ENCODE measurements at places on chromosomes 6 and 20. TPM values are rescaled to one million over a fixed set of nuclear protein-coding genes. Genes with fewer than 3 reads are reported as not detected.

SLC22A7 gene
- not detected for total RNA-seq

NHLRC1 gene
- 0.18 TPM for total RNA-seq

CCDC170 gene
- not detected for total RNA-seq

PTCRA gene
- not detected for total RNA-seq

LBP gene
- not detected for total RNA-seq

BTN1A1 gene
- total RNA-seq, result not detected

TEAD3 gene
- 0.23 TPM for total RNA-seq

AIF1 gene
- 70.2 TPM for total RNA-seq

HSPA12B gene
- not detected for total RNA-seq

BPI gene
- not detected for total RNA-seq

Data from T-helper 2 cell treated with Interferon-gamma antibody and Interleukin-4, amounts not matched to agents 100 ng/mL and 5 ng/mL, for 36 hours (primary cell).